Cardiac muscle cell (in vitro differentiated cells and primary cell): ENCODE measurements at places on chromosomes 16 and 17.

- DNase-seq, result peak; percentile 86
Measured at GRCh38 chr16:3158510-3159314, 23.9 kb downstream of the ZNF213 start.

DNA sequence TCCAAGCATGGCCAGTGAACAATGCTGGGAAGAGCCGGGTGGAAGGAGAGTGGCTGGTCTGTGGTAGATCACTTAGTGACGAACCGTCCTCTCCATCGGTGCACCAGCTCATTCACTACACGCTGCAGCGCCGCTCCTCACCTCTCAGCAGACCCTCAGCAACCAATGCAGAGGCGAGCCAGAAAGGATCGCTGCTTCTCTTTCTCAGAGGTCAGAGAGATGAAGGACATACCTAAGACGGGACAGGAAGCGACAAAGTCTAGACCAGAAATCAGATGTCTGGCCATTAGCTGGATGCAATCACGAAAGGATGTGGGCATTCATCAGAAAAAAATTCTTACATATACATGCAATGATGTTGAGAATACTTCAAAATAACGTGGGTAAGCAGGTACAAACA is 26.9 kb downstream of the NSMCE1 start:
- no peak for DNase-seq

- no peak for DNase-seq
Measured at GRCh38 chr17:77837917-77838316, 120.6 kb upstream of the TNRC6C start.

DNA sequence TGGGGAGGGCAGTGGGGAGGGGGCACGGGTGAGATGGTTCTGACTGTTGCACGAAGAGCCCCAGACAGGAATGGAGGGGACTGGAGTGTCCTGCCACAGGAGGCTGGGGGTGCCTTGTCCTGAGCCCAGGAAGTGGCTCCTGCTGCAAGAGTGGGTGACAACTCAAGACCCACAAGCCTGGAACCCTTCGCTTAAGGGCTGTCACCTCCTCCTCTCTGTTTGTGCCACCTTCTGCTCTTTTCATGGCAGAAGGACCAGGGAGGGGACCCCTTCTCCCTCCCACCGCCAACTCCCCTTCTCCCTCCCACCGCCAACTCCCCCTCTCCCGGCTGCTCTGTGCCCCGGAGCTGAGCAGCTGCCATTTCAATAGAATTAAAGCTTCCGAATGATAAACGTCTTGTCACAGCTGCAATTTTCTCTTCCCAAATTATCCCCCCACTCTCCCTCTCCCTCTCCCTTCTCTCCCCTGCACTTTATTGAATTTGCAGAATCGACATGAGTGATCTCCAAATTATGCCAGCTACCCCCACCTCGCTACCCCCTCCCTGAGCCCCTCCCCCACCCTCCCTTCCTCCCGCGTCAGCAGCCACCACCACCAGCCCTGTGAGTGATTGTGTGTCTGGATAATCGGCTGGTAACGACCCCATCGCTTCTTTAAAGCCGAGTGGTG is 13.7 kb downstream of the GJD3 start:
- no peak for DNase-seq

- DNase-seq, result no peak
Measured at GRCh38 chr16:12573300-12573699, 230.4 kb downstream of the CPPED1 start.

- DNase-seq, result no peak
Measured at GRCh38 chr17:48162946-48163506, 55.5 kb downstream of the SNX11 start.
